ENCODE measurements at places on chromosomes 6 and 20. TPM values are rescaled to one million over a fixed set of nuclear protein-coding genes. Genes with fewer than 3 reads are reported as not detected.
A peak's percentile ranks its signal among the peaks of the same experiment; 100 is the strongest.

OR2H1 gene
- not detected for total RNA-seq

DNA sequence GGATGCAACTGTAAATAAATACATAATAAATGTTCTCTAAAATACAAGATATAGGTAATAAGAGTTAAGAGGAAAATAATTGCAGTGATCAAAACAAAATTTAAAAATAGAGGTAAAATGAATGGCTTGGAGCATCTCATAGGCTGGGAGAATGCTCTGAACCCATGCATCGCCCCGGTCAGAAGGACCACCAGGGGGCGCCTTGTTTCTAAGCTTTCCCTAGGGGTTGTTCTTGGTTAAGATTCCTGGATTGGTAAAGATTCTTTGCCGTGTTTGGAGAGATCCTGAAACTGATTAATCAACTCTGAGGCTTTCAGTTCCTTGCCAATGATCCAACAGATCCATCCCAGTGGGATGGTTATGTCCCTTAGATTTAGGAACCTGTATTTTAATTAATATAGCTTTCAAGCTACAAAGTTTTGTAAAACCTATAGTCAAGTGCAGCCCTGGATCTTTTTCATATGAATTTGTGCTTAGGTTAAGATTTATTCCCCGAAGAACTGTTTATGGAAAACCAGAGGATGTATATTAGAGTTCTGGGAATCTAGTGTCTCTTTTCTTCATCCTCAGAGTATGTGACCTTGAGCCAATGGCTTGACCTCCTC, 45.3 kb upstream of the PRELID3B start:
- DNase-seq: peak; percentile 64

GRCh38 chr6:68728159-68728979, 93.3 kb downstream of the ADGRB3 start:
- DNase-seq: no peak

XKR7 gene
- total RNA-seq: 0.12 TPM

DNA sequence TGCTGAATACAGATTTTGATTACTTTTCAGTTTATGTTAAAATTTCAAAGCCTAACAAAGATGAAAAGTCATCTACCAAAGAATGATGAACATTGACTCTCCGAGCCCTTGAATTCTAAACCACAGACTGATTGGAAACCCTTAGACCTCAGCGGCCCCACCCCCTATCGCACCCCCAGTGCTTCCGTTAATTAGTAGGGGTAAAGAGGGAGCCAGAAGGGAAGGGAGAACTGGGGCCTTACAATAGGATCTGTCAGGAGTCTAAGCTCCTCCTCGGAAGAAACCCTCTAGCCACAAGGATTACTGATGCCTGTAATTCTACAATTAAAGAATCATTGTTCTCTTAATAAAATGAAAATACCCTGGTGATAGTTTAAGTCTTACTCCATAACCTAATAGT, 79.7 kb upstream of the JARID2 start:
- DNase-seq: no peak

DNA sequence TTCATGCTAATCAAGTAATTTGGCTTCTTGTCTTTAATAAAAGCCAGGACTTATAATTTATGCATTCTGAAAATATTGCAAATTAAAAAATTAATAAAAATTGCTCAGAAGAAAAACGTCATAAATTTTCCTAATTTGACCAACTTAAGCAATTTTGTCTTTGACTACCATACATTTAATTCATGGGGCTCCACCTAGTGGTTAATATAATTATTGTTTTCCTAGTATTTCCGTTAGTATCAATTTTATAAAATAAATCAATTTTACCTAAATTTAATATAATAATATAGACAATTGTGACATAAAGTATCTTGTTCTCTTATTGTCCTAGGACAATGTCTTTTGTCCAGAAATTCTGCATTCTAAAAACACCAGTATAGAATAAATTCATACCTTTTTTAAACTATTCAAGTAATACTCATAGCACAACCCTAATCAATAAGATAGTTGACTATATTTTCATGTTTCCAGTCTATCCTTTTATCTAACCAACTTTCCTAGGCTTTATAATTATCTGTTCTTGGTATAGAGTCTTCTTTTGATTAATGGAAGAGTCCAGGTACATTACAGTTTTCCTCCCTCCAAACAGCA, 319.9 kb downstream of the TRDN start:
- DNase-seq: no peak

- peak; percentile 11 for DNase-seq
Observed at GRCh38 chr20:53028337-53029007, 56.3 kb downstream of the TSHZ2 start.

- no peak for DNase-seq
Observed at GRCh38 chr6:158825951-158826306, 6.8 kb upstream of the EZR start.

- DNase-seq: no peak
Observed at GRCh38 chr6:34757687-34758274, 476 bp downstream of the SNRPC start.

DNA sequence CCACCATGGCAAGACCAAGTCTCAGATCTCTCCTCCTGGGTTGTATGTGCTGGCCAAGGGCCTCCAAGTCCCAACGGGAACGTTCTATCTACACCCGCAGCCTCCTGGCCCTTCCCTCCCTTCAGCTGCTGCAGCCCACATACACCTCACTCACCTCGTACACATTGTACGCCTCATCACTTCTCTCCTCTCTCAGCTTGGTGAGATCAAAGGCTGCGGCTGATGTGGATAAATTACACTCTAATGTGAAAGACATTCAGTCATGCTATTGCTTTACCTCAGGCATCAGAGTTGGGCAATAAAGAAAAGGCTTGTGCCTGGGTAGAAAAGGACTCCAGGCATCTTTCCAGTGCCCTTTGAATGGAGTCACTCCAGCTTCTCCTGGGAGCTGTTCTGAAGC, 135.3 kb upstream of the FOXQ1 start:
- DNase-seq: no peak

DNA sequence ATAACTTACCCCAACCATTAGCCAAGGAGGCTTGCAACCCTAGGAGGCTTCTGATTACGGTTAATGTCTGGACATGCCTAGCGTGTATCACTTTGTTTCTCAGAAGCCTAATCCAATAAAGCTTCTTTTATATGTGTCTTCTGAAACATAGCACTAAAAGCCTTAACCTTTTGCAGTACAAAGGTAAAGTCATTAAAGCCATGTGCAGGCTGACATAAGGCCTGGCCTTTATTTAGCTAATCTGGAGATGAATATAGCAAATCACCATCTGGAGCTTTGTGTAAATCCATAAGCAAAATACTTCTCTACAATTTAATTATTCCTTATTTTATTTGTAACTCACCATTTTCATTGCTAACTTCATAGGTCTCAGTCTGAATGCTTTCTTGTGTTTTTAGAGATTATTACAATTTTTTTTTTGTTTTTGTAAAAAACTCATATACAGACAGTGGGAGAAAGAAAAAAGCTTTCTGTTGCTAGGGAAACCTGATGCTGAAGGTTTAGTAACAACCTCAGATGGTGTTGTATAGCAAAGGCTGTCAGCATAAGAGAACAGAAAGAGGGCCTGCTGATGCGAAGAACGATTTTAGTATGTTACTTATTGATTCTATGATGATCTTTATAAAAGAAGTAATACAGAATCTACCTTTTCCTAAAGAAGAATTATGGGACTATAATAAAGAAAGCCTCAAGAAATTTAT, at the start of gene EYS:
Gene EYS (minus strand): TSS at position 101 of the 701 bp plus-strand sequence. CDS start 211,816 bp downstream, outside the sequence.
- DNase-seq: no peak

PREX1 gene
- 11.1 TPM for total RNA-seq
